ENCODE measurements at places on chromosomes 11 and 22.

DNA sequence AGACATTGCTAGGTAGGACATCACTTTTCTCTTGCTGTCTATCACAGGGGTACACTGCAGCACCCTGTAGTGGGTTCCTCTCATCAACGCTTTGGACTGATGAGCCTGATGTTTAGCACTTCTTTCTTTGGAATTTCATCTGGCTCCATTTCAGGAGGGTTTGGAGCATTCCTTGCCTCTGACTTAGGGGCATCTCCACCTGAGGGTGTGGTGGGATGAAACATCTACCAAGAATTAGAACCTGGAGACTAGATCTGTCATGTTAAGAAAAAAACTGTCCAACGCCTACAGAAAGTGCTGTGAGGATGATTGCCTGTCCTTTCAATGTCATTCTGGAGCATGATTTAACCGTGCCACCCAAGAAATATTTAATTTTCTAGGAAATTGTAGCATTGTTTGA, 648.4 kb downstream of the ETS1 start:
- no peak for DNase-seq

DNA sequence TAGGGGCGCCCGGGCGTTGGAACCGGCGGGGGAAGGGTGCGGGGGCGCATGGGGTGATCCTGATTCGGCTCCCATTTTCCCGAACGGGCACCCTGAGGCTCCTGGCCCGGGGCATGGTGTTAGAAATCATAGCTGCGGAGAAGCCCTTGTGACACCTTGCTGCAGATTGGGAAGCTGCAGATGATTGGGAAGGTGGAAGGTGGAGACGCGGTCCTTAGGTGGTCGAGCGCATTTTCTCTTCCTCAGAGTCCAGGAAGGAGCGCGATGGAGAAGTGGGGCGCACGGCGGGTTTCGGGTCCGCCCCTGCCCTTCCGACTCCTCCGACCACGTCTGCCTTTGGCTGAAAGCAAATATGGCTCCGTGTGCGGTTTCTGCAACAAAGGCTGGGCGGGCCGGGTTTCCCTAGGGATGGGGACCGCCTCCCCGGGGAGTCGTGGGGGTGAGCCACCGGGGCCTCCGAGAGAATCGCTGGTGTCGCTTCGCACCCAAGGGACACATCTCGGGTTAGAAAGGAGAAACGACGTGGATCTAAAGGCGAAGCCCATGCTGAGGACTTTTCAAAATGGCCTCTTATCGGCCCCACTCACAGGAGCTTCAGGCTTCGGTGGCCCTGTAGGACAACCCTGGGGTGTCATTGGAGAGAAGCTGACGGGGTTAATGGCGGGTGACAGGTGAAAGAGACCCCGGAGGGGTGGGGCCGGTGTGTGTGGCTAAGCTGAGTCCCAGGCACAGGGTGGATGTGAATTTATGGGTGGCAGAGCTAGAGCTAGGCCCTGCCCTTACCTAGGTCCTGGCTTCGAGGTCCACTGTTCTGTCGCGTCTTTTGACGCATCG, 707 bp upstream of the FTH1 start:
- DNase-seq = no peak

GRCh38 chr11:62547691-62548281, 1.2 kb upstream of the AHNAK start:
- DNase-seq = no peak

DNA sequence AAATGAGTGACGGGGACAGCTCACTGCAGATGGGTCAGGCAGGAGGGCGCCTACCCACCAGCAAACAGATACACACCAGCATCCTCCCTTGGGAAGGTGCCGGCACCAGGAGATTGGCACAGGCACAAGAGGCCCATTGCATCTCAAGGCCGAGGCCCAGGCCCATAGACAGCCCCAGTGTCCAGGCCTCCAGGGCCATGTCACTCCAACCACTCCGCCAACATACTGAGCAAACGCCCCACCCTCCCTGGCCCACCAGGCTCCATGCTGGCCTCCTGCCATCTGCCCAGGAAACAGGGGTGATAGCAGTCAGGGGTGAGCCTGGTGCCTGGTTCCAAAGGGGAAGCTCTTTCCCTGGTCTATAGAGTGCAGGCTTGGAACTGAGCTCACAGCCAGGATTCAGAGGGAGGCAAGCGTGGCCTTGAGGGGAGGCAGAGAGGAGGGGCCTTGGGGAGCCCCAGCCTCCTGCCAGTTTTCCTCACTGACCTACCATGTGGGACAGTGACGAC, 34.7 kb downstream of the PISD start:
- no peak for DNase-seq

- DNase-seq = no peak
These were observed 9.6 kb downstream of the DENND6B start for GRCh38 chr22:50317178-50317577.

DNA sequence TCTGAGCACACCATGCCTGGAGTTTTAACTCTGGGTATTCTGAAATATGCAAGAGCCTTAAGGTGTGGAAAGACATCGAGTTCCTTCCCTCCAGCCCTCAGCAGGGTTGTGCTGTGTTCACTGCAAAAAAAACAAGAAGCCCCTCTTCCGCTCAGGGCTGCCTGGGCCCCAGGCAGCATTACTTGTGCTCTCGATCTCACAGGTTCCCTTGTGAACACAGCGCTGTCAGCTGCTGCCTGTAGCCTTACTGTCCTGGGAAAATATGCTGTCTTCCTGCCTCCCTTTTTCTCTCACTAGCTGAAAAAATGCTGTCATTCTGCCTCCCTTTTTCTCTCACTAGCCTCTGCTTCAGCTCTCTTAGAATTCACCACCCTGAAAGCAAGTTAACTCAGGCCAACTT, 15.7 kb upstream of the TENM4 start:
- no peak for DNase-seq

- DNase-seq = no peak
These were observed 1.6 kb upstream of the OMP start for GRCh38 chr11:77101043-77101537.

DNA sequence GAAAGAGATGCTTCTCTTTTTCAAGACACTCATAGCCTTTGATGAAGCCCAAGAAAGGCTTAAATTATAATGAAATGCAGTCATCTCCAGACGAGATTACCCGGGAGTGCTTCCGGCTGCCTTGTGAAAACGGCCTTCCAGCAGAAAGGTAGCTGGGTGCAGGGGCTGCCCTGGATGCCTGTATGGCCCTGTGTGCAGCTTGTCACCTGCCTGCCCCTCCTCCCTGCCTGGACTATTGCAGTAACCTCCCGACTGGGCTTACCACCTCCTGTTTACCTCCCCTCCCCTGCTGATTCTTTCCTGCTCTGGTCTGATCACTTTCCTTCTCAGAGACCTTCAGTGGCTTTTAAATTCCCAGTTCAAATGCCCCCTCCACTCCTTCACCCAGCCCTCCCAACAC, 126.4 kb upstream of the SYT13 start:
- no peak for DNase-seq

GRCh38 chr11:118427707-118428106, 8.6 kb upstream of the KMT2A start:
- DNase-seq = no peak

DNA sequence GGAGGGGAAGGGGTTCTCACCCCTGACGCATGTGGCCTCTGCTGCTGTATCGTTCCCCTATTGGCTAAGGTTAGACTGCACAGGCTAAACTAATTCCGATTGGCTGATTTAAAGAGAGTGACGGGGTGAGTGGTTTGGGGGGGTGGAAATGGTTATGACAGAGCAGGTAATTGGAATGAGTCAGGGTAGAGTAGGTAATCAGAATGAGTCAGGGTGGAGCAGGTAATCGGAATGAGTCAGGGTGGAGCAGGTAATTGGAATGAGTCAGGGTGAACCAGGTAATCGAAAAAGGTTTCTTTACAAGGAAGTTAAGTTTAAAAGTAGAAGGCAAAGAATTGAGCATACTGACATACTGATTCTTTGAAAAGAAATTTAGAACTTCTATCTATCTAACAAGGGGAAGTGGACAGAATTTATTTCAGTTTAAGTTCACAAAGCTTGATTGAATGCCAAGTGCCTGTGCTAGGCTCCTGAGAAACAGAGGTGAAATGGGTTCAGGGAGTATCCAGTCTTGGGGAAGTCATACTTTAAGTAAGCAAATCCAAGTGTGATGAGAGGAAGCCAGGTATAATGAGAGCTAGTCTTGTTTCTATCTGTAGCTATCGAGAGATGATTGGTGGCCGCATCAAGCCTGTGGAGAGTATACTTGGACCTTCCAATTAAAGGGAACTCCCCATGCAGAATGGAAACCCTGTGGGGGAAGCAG, 58.0 kb downstream of the C11orf91 start:
- no peak for DNase-seq

DNA sequence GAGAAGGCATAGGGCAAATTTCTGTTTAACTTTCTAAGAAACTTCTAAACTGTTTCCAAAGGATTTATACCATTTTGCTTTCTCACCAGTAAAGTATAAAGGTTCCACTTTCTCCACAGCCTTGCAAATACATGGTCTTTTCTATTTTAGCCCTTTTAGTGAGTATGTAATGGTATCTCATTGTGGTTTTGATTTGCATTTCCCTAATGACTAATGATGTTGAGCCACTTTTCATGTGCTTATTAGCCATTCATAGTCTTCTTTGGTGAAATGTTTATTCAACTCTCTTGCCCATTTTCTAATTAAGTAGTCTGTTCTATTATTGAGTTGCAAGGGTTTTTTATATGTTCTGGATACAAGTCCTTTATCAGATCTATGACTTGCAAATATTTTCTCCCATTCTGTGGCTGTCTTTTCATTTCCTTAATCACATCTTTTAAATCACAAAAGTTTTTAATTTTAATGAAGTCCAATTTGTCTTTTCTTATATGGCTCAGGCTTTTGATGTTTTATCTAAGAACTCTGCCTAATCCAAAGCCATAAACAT, 83.8 kb upstream of the KCNQ1OT1 start:
- DNase-seq = no peak

GRCh38 chr22:33274214-33275072, 216.3 kb upstream of the SYN3 start:
- no peak for DNase-seq

DNA sequence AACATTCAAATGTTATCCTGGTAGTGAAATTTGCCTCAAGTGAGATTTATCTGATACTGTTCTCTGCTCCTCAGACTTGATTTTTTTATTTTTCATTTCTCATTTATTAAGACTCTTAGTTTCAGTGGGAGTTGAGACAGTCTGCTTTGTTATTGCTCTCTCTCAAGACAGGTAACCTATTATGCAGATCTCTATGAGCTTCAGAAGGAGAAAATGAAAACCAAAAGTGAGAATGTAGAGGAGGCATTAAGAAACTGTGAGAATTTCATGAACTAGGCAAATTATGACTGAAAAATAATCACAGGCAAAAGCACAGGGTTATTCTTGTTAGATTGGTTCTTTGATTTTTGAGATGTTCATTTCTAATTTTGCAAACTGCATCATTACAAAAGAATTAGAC, 290.0 kb upstream of the CHORDC1 start:
- DNase-seq = no peak

- no peak for DNase-seq
These were observed 4.7 kb downstream of the FCHSD2 start for GRCh38 chr11:73137262-73137943.

- DNase-seq = no peak
These were observed 1734.0 kb upstream of the RAG2 start for GRCh38 chr11:38332046-38332445.

GRCh38 chr11:108663154-108663877, 1.6 kb upstream of the DDX10 start:
- no peak for DNase-seq

DNA sequence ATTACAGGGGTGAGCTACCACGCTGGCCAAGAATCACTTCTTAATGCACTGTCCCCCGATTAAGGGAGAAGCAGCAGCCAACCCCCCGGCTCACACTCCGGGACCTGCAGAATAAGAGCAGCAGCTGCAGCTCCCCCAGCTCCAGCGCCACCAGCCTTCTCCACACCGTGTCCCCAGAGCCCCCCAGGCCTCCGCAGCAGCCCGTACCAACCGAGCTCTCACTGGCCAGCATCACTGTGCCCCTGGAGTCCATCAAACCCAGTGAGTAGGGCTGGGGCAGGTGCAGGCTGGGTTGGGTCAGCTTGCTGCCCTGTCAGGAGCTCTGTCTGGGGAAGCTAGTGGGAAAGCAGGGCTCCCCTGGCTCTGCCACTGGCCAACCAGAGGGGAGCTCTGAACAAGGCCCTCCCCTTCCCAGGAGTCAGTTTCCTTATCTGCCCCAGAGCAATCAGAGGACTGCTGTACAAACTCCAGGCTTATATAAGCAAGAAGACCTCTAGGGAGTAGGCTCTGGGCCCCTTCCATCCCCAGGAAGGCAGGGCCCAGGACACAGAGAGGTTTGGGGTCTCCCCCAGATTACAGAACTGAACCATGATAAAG, 8.5 kb upstream of the SH3BP1 start:
- no peak for DNase-seq

DNA sequence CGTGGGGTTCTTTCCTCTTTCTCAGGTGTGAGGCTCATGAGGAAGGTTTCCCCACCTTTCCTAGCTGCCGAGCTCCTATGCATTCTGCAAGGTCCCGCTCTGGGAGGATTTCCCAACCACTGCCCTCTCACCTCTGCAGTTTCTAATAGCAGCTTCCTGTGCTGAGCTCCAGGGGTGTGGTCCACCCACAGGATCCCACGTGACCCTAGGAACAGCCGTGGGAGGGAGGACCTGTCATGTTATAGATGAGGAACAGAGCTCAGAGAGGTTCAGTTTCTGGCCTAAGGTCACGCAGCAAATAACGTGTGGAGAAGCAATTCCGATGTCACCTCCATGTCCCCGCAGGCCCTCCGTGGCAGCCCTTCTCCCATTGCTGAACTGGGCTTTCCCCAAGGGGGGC, 38.5 kb downstream of the FLRT1 start:
- no peak for DNase-seq

- no peak for DNase-seq
These were observed 38.9 kb upstream of the LUZP2 start for GRCh38 chr11:24457985-24458384.

- DNase-seq = no peak
These were observed 65.4 kb downstream of the ZC3H12C start for GRCh38 chr11:110158317-110159200.

DNA sequence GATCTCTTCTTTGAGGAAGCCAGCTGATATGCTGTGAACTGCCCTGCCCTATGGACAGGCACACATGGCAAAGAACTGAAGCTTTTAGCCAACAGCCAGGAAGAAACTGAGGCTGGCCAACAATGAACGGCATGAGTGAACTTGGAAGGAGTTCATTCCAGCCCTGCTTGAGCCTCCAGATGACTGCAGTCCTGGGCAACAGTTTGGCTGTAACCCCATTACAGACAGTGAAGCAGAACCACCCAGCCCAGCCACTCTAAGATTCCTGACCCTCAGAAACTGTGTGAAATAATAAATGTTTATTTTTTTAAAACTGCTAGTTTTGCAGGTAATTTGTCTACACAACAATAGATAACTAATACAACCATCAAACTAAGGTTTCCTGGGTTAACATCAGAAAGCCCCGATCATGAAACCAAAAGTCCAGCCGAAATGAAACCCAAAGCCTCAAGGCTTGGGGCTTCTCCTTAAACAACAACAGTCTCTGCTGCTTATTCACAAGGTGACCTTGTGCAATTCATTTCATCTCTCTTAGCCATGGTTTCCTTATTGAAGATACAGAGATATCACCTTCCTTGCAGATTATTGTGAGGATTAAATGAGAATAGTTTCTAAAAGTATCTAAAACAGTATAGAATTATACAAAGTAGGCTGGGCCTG, 31.4 kb downstream of the PAK1 start:
- DNase-seq = no peak

- no peak for DNase-seq
These were observed 30.5 kb upstream of the CABP7 start for GRCh38 chr22:29689206-29689879.

GRCh38 chr11:26331911-26332571, at the start of gene ANO3:
Gene ANO3 (plus strand): TSS chr11:26332130. CDS start chr11:26332276, 146 bp downstream.
- no peak for DNase-seq
